T-helper 1 cell (primary cell): ENCODE measurements at places on chromosomes 5 and 9.

- no peak for DNase-seq
These were observed 73.6 kb upstream of the GRHPR start for GRCh38 chr9:37348917-37349316.

- no peak for DNase-seq
These were observed 51.2 kb downstream of the MEF2C start for GRCh38 chr5:88831816-88832215.

DNA sequence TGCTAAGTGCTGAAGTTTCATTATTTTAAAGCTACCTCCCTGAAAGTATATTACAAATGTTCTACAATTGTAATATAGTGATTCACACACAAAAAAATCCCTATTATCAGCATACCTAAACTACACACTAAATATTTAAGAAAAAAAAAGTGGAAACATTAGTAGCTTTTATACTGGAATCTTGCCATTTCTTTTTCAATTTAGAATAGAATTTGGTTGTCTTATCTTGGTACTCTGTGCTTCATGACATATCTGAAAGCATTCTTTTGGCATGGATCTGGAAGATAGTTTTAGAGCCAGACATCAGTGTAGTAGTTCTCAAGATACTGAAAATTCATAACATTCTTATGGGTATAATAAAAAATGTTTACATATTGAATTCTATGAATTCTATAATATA, 35.0 kb downstream of the SLC1A3 start:
- no peak for DNase-seq

GRCh38 chr5:125011947-125012346, 265.5 kb upstream of the ZNF608 start:
- DNase-seq = no peak

- no peak for DNase-seq
These were observed 35.2 kb downstream of the ANP32B start for GRCh38 chr9:98018347-98018746.
